ENCODE measurements at places on chromosomes 12 and 14. TPM values are rescaled to one million over a fixed set of nuclear protein-coding genes. Genes with fewer than 3 reads are reported as not detected.

The CLEC4A gene
- 0.58 TPM for total RNA-seq

DNA sequence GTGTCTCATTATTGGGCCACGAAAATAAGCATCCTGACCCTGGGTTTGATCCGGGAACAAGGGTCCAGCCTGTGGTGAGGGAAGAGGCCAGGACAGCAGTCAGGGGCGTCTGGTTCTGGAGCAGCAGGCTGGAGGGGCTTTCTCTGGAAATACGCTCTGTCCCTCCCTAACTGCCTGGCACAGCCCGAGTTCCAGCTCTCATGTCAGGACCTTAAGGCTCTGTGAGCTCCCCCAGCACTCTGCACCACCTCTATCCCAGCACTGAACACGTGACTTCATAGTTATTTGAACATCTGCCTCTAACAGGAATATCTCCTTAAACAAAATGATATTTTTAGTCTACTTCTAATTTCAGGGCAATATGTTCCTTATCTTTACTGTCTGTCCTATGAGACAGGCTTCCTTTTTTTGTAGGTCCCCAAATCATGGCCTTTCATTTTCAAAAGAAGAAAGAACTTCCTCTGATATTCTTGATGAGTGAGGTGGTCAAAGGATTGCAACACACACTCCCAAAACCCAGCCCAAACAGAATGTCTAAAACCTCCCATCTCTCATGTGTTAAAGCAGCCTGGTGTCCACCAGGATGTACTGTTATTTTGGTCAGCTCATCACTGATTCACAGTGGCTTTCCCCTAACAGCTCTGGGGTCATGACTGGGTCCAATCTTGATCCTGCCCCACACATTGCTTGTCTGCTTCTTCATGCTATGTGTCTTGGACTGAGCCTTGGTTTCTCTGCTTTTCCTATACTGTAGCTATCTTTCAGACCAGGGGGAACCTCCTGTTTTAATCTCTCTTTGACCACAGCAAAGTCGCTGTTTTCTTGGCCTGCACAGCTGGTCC is 9.7 kb downstream of the AQP6 start:
- peaks cover 15% of the 10 kb centered on the region for H3K4me1 ChIP-seq
- no peak overlapping the region for H3K27ac ChIP-seq

DNA sequence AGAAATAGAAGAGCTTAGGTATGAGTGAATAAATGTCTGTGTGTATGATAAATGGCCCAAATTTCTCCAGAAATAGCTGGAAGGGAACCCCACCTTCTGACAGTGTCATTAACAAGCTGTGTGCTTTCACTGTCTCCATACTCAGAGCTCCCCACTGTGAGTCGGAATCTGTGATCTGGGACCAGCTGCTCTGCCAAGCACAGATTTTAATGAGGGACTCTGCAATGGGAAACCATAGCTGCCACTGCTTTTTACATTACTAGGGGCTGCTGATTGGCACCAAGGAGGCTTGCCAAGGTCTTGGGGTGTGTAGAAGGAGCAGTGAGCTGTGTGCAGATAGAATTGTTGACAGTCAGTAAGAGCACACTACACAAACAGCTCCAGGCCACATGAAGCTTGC is 244.2 kb upstream of the CCDC196 start:
- no peak overlapping the region for H3K4me3 ChIP-seq
- no peak overlapping the region for H3K27ac ChIP-seq
- H3K4me1 ChIP-seq: no peaks in the 10 kb centered on the region
- H3K27me3 ChIP-seq: no peaks in the 10 kb centered on the region
- DNase-seq: no peak

GRCh38 chr12:18992336-18992735 is 137.2 kb upstream of the PLEKHA5 start:
- no peak for DNase-seq
- no peaks in the 10 kb centered on the region for H3K27me3 ChIP-seq
- H3K4me1 ChIP-seq: peaks cover 18% of the 10 kb centered on the region
- H3K36me3 ChIP-seq: no peaks in the 10 kb centered on the region
- H3K27ac ChIP-seq: no peak overlapping the region
- no peak overlapping the region for H3K4me3 ChIP-seq

DNA sequence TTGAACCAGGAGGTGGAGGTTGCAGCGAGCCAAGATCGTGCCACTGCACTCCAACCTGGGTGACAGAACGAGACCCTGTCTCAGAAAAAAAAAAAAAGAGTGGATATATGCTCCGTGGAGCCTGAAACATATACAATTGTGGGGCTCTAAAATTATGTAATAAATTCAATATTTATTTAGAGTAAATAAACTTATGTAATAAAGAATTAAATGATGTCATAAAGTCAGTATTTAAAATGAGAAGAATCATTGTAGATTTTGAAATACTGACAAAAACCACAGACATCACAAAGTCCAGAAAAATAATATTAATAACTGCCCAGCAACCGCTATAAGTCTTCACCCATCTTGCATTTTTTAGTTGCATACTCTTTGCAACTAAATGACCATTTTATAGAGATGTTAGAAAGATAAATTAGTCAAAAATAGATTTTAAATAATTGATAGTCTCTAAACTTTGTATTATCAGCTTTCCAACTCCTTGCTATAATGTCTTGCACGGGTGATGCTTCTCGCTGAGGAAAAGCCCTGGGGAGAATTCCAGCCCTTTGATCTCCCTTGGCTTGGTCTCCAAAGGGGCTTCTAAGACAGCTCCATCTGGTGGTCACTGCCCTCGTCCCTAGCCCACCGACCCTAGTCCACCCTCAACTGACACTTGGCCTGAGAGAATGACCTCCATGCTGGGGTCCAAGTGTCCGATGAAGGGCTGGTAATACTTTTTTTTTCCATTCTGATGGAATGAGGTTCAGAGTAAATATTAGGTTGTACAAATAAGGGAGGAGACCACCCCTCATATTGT is 7.9 kb upstream of the TMBIM6 start:
- H3K4me3 ChIP-seq: no peak overlapping the region
- no peak overlapping the region for H3K27ac ChIP-seq
- H3K36me3 ChIP-seq: no peaks in the 10 kb centered on the region
- H3K4me1 ChIP-seq: no peaks in the 10 kb centered on the region
- H3K27me3 ChIP-seq: no peaks in the 10 kb centered on the region

The TMTC1 gene
- total RNA-seq: 177 TPM

Data from esophagus muscularis mucosa (tissue), 4 donors.